ENCODE measurements at places on chromosomes 1 and 21.
A peak's percentile ranks its signal among the peaks of the same experiment; 100 is the strongest.

DNA sequence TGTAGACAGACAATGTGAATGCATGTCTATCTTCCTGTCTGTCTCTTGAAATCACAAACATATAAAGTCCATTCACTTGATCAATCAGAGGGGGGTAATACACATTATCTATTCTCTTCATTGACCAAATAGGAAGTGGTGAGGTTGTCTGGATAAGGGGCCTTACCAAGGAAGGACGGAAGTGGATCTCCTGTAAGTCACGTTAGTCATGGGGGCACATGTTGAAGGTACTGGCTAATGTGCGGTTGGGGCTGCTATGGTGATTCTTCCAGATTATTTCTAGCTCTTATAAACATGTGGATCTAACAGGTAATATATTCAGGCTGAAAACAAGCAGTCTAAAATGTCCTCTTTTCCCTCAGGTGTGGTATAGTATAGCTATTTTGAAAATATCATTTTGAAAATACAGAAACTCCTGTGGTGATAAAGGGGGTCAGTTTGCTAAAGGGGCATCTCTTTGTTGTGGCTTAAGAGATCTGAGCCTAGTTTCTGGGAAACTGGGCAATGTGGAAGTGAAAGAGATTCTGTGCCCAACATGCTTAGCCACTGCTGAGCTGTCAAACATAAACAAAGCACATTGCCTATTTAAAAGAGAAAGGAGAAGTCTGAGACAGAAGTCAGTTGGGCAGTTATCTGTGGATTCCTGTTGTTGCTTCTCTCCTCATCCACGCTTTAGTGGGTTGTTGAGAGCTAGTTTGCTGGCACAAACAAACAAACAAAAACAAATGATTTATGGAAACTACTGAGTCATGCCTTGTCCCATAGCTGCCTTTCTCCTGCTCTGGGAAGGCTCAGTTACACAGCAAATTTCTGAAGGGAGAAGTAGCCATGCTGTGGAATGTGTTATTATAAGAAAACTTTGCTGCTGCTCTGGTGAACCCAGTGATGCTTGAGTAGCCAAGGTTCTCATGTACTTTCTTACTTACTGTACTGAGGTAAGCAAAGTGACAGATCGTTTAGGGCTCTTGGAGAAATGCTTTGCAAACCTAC lies 166.9 kb downstream of the HLX start:
- DNase-seq: no peak

GRCh38 chr1:234373959-234374254 lies 651 bp downstream of the COA6 start:
- no peak for DNase-seq

DNA sequence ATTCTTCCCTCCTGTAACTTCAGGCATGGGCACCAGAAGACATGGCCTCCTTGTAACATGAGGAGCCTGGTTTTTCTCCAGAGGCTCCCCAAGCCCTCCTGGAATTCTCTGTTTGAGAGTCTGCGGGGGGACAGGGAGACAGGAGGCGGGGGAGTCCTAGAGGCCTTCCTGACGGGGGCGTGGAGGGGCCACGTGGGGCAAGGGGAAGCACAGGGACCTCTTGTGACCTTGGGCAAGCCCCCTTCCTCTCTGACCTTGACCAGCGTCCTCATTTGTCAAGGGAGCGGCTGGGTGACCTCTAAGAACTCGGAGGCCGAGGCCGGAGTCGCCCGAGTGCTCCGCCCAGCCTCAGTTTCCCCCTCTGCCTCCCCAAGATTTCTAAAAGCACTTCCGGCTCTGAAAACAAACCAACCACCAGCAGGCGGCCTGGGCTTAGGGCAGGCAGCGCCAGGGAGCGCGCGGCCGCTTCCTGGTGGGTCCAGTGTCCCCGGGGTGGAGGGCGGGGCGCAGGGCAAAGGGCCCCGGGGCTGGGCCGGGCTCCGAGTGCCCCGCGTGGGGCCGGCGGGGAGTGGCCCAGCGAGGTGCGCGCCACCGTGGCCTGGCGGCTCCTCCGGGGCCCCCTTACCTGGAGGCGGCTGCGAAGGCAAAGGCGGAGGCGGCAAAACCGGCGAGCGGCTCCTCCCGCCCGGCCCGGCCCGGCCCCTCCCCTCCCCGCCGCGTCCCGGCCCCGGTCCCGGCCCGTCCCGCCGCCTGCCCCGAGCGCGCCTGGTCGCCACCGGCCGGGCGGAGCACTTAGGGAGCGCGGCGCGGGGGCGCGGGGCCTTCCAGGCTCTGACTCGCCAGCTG lies at the start of gene TMCO4:
TMCO4 (minus strand) TSS at position 687 of the 846 bp plus-strand sequence. CDS start 19,158 bp downstream, outside the sequence.
- DNase-seq: peak; percentile 91

DNA sequence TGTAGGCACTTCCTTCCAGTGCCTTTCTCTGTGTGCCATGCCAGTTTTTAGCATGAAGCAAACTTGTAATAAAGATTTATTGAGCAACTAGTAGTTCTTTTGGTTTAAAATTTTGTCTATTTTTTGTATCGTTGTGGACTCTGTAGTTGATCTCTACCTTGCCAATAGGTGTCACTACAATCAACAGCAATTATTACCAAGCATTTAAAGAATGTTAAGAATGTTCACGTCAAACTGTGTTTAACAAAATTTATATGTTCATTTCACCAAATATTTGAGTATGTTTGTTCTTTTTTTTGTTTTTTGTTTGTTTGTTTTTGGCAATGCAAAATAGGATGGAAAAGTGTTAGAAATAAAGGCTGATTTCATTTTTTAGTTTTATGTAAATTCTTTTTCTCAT lies 208.1 kb downstream of the PATJ start:
- DNase-seq: peak; percentile 9

GRCh38 chr1:149927056-149927562 lies 494 bp downstream of the SF3B4 start:
- DNase-seq: no peak

GRCh38 chr1:93585059-93585966 lies 96.3 kb downstream of the BCAR3 start:
- DNase-seq: peak; percentile 93

DNA sequence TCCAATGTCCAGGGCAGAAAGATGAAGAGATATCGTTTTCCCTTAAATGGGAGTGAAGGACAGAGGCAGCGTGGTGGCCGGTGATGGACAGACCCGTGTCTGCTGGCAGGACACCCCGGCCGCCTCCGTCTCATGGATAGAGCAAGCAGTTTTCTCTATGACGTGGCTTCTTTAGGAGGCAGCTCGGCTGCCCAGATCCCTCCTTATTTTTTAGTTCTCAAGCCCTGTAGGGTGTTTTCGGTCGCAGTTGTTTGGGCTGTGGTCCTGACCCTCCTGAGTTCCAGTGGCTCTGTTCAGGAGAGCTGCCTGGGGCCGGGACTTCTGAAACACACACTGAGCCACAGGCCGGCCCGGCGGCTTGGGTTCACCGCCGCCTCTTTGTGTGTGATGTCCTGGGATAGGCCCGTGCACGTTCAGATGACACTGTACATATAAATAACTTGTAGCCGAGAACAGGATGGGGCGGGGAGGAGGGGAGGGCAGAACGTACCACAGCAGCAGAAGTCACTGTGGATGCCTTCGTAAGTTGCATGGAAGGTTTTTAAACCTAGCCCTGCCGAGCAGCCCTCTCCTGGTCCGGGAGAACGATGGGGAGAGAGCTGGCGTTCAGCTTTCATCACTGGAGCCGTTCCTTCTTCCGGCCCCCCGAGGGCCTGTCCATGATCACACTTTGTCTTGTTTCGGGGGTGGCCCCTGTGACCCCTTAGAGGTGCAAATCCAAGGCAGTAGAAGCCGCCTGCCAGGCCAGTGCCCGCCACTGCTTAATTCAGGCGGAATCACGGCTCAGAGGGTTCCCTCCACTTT lies 65.2 kb downstream of the SIK1 start:
- peak; percentile 45 for DNase-seq

DNA sequence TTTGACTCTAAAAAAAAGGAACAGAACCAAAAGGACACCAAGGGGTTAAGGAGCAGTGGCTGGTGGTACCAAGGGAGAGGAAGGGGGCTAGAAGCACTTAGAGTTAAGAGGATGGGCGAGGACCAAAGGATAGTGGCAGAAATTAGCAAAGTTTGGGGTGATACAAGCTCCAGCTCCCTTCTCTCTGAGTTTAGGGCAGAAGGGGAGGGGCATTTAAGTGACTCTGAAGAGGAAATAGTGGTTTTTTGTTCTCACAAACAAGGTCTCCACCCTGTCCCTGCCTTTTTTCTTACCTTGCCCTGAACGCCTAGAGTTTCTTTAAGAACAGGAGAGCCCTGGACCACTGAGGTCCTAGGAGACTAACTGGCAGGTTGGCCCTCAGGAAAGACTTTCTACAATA lies 3.3 kb downstream of the CDC42SE1 start:
- no peak for DNase-seq
